GM04504 (cell line): ENCODE measurements at places on chromosomes 12 and 14.

- no peak for DNase-seq
Measured at GRCh38 chr12:116050275-116050674, 227.2 kb downstream of the MED13L start.

GRCh38 chr14:47778631-47779030, 103.2 kb upstream of the MDGA2 start:
- DNase-seq = no peak

- DNase-seq = no peak
Measured at GRCh38 chr14:105577314-105577861, 51.0 kb downstream of the TMEM121 start.

DNA sequence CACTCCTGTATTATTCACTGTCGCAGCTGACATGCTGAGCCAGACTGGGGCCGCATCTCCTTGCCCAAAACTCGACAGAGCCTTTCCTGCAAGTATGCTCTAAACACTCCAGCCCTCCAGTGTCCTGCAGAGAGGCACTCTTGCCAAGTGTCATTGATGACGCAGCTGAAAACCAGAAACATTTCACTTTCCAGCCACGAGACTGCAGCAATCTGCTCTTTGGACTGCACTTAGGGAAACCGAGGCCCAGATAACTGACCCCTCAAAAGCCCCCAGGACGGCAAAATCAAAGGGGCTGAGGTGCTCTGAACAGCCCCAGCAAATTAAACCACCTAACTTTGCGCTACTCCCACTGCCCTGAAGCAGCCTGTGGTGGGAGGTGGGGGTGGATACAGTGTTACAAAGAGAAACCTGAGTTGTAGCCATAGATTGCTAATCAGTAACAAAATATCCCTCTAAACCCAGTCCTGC, 2.6 kb downstream of the CCDC85C start:
- no peak for DNase-seq

- DNase-seq = no peak
Measured at GRCh38 chr12:121430833-121431415, 31.0 kb downstream of the RNF34 start.

GRCh38 chr14:22474730-22475351, 114.2 kb downstream of the DAD1 start:
- DNase-seq = no peak

DNA sequence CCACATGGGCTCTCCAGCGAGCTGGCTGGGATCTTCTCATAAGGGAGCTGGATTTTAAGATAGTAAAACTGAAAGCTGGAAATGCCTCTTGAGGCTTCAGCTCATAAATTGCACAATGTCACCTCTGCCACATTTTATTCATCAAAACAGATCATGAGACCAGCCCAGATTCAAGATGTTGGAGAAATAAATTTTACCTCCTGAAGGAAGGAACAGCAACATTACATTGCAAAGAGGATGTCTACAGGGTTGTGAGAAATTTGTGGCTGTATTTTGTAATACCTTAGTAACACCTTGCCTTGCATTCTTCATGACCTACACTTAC, 43.1 kb upstream of the KRR1 start:
- no peak for DNase-seq

DNA sequence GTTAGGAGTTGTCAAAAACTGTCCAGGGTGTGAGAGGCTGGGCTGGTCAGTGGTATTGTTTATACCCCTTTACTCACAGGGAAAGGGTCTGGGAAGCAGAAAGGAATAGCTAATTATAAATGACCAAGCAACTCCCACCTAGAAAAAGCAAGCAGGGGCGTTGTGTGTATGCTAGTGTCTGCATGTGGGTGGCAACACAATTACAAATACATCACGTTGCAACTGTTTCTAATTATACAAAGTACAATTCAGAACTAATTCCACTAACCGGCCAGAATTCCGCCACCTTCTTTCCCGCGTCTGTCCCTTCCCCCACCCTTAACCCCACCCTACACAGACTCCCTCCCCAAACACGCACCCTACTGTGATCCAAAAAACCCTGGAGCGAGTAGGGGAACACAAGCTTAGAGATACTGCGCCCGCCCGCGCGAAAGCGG, 2.2 kb downstream of the DPF3 start:
- DNase-seq = no peak
